ENCODE measurements at places on chromosomes 1 and 21.

DNA sequence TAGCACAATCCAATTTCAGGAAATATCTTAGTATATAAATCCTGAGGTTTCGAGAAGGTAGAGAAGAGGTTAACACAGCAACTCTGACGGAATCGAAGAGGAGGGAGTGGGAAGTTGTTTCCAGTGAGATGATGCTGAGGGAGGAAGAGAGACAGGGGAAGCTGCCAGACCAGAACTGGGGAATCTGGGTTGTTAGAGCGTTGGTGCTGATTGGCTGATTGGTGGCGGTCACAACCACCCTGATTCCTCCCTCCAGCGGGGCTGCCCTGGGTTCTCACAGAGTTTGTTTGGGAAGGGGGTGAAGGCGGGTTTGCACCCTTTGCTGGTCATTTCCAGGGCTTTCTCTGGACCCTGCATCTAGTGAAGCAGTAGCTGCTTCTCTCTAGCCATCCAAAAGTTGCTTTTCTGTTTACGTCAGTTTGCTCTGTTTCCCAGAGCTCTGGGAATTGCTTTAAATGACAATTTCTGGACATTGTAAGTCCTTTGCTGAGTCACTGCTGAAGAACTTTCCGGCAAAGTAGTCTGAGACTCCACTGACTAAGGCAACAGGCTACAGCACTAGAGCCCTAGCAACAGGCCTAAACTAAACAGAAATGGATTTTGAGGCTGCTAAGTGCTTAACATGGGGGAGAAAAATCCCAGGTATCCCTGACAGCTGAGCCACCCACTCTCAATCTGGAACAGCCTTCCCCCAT lies 90.1 kb downstream of the TENT5C start:
- DNase-seq = no peak

- no peak for DNase-seq
These were observed 20.1 kb downstream of the ZNF691 start for GRCh38 chr1:42866549-42866948.

GRCh38 chr1:161439280-161440232 lies 65.7 kb upstream of the FCGR2A start:
- DNase-seq = peak; percentile 31

GRCh38 chr1:52595061-52595460 lies 7.1 kb upstream of the GPX7 start:
- no peak for DNase-seq

- no peak for DNase-seq
These were observed 93.1 kb upstream of the TMPRSS2 start for GRCh38 chr21:41600961-41601572.

DNA sequence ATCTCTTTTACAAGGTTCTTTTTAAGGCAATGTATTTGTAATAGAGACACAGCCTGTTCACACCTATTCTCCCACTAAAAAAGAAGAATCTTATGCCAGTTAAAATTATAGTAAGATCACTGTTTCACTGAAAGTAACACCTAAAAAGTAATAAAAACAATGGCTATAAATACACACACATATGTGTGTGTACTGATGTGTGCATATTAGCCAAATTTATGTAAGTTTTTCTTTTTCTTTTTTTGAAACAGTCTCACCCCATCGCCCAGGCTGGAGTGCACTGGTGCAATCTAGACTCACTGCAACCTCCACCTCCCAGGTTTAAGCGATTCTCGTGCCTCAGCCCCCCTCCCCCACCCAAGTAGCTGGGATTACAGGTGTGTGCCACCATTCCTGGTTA lies 56.8 kb upstream of the SLC30A10 start:
- no peak for DNase-seq

- DNase-seq = no peak
These were observed 22.2 kb upstream of the SMG7 start for GRCh38 chr1:183450093-183450492.

- DNase-seq = no peak
These were observed 13.5 kb downstream of the PDE9A start for GRCh38 chr21:42666925-42667324.

- no peak for DNase-seq
These were observed 8.5 kb downstream of the ERRFI1 start for GRCh38 chr1:8017495-8018197.

DNA sequence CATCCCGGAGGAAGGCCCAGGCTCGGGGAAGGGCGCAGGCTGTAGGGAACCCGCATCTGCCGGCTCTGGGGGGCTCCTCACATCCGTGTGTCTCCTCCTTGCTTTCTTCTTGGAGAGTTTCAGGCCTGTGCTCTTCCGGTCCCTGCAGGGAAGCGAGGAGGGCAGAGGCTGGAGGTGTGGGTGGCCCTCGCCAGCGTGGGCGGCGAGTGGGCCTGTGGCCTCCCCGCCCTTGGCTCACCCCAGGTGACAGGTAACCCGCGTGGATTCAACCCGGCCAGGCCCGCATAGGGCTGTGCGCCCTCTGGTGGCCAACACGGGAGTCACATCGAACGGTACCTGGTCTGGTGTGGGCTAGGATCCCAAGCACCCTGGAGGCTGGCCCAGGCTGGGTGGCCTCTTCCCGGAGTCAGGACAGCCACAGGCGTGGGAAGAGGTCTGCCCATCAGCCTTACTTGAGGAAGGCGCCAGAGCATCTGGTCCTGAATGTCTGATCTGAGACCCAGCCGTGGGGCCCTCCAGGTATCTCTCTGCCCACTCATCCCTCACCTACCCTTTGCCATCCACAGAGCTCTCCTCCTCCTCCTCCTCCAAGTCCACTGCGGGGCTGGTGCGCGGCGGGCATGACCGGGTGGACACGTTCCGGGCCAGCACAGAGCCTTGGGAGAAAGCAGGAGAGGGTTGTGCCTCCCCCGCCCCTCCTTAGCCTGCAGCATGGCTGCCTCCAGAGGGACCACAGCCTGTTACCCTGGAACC lies 9.6 kb upstream of the TNFRSF25 start:
- peak; percentile 95 for DNase-seq

- no peak for DNase-seq
These were observed 21.7 kb upstream of the PEF1 start for GRCh38 chr1:31666263-31666963.

DNA sequence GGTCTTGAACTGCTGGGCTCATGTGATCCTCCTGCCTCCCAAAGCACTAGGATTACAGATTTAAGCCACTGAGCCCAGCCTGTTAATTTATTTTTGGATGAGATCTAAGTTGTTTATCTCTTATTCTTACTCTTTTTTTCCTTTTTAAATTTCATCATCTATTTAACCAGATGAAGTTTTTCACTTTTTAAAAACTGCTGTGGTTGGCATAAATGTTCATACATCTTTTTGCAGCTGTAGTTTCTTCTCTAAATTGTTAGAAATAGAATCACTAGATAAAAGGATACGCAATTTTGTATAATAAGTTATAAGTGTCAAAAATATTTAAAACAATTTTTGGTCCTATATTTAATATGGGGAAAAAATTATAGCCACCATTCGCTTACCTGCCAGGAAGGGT lies 80.3 kb upstream of the GPR88 start:
- DNase-seq = no peak

- DNase-seq = no peak
These were observed 13.8 kb downstream of the MIER1 start for GRCh38 chr1:66938613-66939012.

- DNase-seq = no peak
These were observed 35.8 kb downstream of the LDLRAD1 start for GRCh38 chr1:53982034-53982762.

GRCh38 chr1:46401964-46402626 lies 8.0 kb downstream of the FAAH start:
- no peak for DNase-seq

DNA sequence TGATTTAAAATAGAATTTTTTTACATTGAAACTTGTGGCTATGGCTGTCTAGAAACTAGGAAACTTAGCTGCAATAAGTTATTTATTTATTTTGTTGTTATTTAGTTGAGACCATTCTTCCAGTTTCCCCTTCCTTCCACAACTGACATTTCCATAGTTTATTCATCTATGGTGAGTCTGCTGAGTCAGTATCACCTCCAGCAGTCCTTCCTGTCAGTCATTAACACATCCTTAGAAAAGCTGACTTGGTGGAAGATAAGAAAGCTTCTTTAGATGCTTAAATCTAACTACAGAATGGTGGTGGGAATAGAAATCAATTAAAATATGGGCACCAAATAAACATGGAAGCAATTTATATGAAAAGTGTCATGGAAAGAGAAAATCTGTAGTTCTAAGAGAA lies 714.0 kb downstream of the RWDD3 start:
- DNase-seq = no peak

DNA sequence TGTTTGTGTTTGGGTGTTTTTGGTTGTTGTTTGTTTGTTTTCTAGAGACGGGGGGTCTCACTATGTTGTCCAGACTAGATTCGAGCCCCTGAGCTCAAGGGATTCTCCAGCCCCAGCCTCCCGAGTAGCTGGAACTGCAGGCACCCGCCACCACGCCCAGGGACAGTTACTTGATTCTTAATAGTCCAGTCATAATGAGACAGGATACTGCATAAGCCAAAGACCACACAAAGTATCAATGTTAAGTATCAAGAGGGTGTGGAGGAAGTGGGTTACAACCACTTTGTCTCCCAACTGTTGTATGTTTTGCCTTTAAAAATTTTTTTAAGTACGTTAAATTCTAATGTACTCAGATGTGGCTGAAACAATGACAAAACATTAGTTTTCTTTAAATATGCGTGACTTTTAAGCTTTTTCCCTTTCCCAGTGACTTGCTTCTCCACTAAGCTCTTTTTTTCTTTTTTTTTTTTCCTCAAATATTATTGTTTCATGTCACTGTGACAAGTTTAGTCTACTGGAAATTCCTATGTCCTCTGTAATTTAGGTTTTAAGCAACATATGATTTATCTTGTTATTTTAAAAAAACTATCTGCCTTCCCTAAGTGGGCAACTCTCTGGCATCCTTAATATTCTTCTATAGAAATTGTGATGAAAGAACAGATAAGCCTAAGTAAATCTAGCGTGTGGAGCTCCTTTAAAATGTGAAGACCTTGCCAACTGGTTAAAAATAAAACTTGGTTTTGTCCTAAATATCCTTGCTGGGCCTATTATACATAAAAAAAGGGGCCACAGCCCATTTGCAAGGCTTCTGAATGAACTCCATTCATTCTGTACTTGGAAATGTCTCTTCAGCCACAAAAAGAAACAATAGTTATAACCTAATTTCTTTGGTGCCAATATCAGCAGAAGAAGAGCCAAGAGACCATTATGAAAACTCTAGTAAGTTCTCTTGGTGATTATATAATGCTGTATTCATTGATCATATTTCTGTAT lies 56.2 kb upstream of the DPH5 start:
- DNase-seq = no peak

GRCh38 chr1:97351846-97352245 lies 569.0 kb downstream of the DPYD start:
- DNase-seq = no peak

GRCh38 chr1:20634065-20634593 lies 871 bp downstream of the PINK1 start:
- DNase-seq = no peak

- DNase-seq = no peak
These were observed 46.9 kb downstream of the ZSCAN20 start for GRCh38 chr1:33519240-33519884.

DNA sequence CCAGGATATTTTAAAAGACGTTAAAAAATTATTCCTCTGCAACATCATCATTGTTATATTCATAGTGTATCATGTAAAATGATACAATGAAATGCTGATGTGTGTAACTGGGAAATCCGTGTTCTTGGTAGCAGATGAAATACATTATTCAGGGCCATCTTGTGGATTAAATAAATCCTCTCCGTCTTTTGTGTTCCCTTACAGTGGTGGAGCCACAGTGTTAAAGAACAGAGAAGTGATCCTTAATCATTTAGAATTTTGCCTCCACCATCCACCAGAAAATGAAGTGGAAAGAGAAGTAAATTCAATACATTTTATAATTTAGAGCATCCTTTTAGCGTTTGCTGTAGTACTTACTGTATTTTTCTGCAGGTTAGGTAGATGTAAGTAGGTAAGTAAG lies 1.3 kb downstream of the DYRK3 start:
- no peak for DNase-seq

DNA sequence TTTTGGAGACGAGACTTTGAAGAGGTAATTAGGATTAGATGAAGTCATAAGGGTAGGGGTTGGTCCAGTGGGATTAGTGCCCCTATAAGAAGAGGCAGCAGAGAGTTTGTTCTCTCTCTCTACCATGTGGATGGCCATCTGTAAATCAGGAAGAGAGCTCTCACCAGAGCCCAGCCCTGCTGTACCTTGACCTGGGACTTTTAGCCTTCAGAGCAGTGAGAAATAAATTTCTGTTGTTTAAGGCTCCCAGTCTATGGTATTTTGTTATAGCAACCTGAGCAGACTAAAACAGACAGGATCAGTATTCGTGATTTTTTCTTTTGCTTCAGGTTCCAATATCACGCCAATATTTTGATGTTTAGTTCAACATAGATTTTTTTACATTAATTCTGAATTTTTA lies 30.0 kb downstream of the TBX15 start:
- no peak for DNase-seq

- DNase-seq = no peak
These were observed 208.8 kb downstream of the GPR52 start for GRCh38 chr1:174656409-174657059.
